Ecto neural progenitor cell (in vitro differentiated cells): ENCODE measurements at places on chromosomes 3 and 15.
A peak's percentile ranks its signal among the peaks of the same experiment; 100 is the strongest.

GRCh38 chr3:121979734-121980449 lies 42.2 kb downstream of the ILDR1 start:
- DNase-seq, result no peak

- no peak for DNase-seq
These were observed 479.8 kb upstream of the TBL1XR1 start for GRCh38 chr3:177676947-177677587.

- DNase-seq, result no peak
These were observed 11.7 kb upstream of the SEMA3B start for GRCh38 chr3:50256978-50257890.

- DNase-seq, result no peak
These were observed 203.8 kb upstream of the FEZF2 start for GRCh38 chr3:62577153-62577552.

DNA sequence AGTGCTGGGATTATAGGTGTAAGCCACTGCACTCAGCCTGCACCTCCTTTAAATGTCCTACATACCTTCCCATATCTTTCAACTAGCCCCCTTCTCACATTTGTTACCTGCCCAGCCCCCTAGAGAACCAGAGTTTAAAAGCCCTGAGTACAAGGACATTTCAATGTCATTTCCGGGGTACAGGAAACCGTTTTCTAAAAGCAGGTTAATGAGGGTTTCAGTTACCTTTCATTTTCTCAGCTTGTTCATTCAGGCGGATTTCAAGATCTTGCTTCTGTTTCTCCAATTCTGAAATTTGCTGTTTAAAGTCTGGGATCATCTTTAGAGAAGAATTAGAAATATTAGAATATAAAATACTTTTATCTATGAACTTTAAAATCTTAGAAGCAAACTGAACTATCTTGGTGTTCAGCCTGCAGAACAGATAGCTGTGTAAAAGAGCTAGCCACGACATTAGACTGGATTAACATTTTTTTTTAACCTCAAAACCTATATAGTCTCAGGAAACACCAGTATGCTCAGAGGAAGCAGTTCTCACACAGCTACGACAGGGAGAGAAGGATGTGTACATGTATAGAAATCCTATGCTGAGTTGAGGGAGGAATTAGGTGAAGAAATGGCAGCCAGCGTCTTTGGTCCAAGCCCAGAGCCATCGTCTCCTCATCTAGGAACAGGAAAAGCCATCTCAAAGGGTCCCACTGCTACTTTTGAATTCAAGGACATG lies 29.9 kb upstream of the GNB5 start:
- no peak for DNase-seq

DNA sequence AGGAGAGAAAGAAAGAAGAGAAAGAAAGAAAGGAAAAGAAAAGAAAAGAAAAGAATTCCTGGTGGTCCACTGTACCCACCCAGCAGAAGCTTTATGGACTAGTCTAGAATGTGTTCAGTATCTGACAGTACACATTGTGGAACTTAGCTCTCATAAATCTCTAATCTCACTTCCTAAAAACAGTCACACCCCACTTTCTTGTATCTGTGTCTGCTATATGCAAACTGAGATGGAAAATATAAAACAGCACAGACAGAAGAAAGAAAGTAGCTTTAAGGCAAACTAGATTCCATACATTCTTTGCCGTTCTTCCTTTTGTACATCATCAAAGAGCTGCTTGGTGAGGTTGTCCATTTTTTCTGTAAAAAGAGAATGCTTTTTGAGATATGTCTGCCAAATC lies 41.1 kb upstream of the GNB5 start:
- no peak for DNase-seq

- no peak for DNase-seq
These were observed 8.3 kb upstream of the CAMP start for GRCh38 chr3:48215019-48215418.

GRCh38 chr3:149612456-149612855 lies 45.4 kb downstream of the WWTR1 start:
- no peak for DNase-seq

DNA sequence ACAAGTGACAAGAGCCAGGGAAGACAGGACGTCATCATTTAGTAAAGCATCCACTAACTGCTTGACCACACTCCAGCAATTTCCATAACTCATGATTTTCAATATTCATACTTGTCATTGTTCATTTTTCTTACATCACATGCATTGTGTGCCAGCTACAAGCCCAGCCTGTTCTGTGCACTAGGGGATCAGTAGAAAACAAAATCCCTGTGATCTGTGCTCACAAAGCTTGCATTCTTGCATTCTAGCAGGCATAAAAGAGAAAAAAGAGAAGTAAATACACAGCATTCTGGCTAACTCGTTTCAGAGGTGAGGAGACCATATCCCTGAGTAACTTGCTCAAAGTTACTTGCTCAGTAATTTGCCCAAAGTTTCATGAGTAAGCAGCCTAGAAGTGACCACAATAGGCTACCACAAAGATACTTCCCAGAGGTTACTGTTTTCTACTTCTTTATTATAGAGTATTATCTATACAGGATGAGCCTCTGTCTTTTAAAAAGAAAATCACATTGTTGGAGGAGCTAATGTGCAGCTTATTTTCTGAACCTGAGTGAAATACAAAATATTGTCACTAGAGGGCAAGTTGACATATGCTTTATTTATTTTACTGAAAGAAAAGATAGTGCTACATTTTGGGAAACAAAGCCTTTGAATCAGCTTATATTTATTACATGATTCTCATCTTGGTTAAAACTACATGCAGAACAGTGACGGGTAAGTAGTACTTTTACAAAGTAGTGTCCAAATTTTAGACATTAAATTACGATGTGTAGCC lies 701.4 kb upstream of the LMCD1 start:
- DNase-seq, result no peak

DNA sequence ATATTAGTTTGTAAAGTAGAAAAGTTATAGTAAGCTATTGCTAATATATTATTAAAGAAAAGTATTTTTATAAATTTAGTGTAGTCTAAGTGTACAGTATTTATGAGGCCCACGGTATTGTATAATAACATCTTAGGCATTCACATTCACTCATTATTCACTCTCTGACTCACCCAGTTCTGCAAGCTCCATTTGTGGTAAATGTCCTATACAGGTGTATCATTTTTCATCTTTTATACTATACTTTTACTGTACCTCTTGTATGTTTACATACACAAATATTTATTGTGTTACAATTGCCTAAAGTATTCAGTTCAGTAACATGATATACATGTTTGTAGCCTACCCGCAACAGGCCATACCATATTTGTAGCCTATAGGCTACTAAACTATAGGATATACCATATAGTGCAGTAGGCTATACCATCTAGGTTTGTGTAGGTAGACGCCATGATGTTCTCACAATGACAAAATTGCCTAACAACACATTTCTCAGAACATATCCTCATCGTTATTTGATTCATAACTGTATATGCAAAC lies 246.8 kb upstream of the ALCAM start:
- no peak for DNase-seq

DNA sequence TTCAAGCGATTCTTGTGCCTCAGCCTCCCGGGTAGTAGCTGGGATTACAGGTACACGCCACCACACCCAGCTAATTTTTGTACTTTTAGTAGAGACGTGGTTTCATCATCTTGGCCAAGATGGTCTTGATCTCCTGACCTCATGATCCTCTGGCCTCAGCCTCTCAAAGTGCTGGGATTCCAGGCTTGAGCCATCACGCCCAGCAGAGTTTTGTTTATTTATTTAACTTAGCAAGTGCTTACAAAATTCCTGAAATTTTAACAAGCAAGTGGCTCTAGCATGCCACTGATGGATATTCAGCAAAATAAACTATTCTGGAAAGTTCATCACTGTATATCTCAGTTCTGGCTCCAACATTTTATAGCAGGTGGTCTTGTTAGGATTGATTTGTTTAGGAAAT lies 585.9 kb downstream of the OTOL1 start:
- no peak for DNase-seq

GRCh38 chr15:77983708-77984445 lies 93.6 kb downstream of the TBC1D2B start:
- DNase-seq, result peak; percentile 59

GRCh38 chr15:58987036-58987435 lies 427 bp upstream of the RNF111 start:
- DNase-seq, result no peak

GRCh38 chr3:22846566-22846965 lies 356.6 kb upstream of the UBE2E2 start:
- DNase-seq, result no peak

- peak; percentile 62 for DNase-seq
These were observed 13.1 kb upstream of the ALCAM start for GRCh38 chr3:105353485-105354161.

GRCh38 chr15:33866101-33866737 lies 102.1 kb upstream of the CHRM5 start:
- no peak for DNase-seq

DNA sequence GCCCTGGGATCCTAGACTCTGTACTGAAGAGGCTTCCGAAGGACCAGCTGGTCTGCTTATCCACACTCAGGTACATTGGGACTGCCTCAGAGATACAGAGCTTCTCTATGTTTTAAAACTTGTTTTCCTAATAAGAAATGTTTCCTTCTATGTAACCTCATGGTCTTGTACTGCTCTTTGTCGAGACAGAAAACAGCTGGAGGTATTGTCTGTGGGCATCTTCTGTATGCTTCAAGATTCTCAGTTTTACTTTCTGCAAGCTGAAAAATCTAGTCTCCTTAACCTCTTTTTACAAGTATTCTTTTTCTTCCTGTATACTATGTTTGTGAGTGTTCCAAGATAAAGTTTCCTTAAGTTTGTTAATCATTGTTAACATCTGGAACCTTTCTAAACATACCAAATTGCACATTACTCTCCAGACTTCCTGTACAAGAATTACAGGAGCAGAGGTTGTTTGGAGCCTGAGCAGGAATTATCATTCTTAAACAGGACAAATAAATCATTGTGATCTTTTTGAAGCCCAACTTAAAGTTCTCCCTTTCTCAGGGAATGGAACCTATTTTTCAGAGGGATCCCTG lies 358.3 kb upstream of the CFAP20DC start:
- DNase-seq, result no peak

- DNase-seq, result no peak
These were observed 204.3 kb downstream of the BBX start for GRCh38 chr3:107727102-107727501.

DNA sequence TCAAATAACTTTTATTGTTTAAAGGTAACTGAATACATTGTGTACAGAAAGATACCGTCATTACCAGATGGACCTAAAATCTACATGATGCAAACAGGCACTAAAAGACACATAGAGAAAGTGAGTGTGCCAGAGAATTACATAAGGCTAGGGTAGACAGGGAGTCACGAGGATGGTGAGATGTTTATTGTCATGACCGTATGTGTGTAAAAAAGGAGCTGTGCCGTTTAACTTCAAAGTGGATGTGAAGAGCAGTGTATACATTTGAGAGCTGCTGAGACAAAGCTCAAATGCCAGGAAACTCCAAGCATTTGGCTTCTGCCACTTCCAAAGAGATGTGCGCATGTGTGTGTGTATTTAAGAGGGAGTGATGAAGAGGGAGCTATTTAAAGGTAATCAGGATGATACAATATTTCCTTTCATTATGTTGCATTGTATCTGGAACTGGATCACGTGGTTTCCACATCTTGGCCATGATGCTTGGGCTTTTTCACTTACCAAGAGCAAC lies 51.4 kb upstream of the IGF1R start:
- DNase-seq, result no peak

DNA sequence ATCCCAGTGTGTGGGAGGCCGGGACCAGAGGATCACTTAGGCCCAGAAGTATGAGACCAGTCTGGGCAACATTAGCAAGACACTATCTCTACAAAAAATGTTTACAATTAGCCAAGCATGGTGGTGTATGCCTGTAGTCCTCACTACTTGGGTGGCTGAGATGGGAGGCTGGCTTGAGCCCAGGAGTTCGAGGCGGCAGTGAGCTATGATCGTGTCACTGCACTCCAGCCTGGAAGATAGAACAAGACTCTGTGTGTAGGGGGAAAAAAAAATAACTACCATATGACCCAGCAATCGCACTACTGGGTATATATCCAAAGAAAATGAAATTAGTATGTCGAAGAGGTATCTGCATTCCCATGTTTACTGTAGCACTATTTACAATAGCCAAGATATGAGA lies 22.6 kb downstream of the RYK start:
- no peak for DNase-seq

DNA sequence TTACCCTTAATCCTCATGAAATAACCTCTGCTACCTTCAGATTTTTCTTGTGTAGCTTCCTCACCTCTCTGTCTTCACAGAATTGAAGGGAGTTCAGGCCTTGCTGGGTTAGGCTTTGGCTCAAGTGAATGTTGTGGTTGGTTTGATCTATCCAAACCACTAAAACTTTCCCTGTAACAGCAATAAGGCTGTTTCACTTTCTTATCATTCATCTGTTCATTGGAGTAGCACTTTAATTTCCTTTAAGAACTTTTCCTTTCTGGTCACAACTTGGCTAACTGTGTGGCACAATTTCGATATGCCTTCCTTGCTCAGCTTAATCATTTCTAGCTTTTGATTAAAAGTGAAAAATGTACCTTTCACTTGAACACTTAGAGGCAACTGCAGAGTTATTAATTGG lies 129.8 kb downstream of the NR1I2 start:
- no peak for DNase-seq

GRCh38 chr3:128556384-128556783 lies 63.4 kb upstream of the GATA2 start:
- DNase-seq, result no peak
